Stimulated activated CD8-positive, alpha-beta memory T cell treated with anti-CD3 and anti-CD28 coated beads, Interleukin-7, amount 100 ng/mL, for 48 hours (primary cell): ENCODE measurements at places on chromosomes 16 and 17.

GRCh38 chr17:5509482-5509881 lies 23.1 kb downstream of the MIS12 start:
- no peak for DNase-seq

DNA sequence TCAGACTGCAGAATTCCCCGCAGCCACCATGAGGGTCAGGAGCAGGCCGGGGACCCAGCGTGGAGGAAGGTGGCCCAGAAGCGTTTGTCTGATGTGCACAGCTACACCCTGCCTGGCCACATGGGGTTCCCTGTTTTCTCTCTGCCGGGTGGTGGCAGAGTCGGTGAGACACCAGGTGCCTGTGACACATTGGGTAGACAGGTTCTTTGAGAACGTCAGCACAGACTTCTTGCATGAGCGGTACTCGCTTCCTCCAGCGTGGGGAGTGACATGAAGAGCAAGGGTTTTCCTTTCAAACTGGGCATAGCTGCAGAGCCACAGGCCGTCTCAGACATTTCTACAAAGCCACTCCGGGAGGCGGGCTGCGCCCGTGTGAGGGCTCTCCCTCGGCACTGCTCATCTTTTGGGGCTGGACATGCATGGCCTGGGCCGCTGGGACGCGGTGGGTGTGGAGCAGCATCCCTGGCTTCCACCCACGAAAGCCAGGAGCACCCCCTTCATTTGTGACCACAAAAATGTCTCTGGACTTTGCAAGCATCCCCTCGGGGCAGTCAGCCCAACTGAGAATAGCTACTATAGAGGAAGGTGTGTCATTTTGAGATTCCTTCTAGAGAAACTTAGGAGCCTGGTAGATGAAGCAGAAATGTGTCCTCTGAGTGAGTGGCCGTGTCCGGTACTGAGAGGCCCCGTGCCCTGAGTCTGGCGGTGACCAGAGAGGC lies 26.0 kb downstream of the NME3 start:
- no peak for DNase-seq

DNA sequence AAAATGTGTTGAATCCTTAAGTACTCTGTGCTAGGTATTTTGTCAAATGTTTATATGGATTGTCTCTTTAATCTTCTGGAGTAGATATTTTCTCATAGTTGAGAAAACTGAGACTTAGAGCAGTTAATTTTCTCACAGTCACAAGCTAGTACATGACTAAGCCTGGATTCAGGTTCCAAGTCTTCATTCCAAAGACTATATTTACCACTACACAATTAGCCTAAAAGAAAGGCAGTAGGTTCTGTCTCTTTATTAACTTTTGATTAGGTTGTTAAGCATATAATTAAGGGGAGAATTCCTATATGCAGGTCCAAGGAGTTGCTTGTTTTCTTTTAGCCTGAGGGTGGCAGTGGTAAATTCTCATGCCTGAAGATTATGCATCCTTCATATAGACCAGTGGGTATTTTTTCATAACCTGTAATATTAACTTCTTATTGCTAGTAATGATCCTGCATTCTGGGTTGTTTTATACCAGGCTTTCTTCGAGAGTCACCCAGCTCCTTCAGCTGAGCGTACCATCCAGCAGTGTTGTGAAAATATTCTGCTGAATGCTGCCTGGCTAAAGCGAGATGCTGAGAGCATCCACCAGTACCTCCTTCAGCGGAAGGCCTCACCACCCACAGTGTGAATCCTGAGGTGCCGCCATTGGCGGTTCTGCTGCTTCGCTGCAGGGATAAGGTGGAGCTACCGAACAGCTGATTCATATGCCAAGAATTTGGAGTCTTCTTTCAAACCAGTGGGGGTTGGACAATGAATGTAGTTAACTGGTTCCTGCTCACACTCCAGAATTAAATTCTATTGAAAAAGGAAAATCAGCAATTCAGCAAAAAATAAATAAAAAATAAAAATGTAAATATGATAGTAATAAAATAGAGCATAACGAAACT lies 28.2 kb upstream of the KPNB1 start:
- DNase-seq, result no peak

- DNase-seq, result no peak
Measured at GRCh38 chr16:74768239-74768638, 6.4 kb downstream of the FA2H start.

GRCh38 chr16:31331141-31331764 lies 23.7 kb upstream of the ITGAX start:
- no peak for DNase-seq

DNA sequence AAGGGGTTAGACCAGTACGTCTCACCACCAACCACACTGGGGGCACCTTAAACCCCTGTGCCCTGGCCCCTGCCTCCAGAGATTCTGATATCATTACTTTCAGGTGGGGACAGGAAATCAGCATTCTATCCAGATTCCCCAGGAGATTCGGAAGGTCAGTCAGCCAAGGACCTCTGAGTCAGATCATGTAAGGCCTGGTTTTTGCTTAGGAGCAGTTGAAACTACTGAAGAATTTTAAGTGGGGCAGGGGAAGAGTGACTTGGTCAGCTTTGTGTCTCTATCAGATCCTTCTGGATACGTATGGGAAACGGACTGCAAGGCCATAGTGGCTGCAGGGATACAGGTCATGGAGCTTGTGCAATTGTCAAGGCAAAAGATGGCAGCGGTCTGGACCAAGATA lies 9.0 kb downstream of the EMP2 start:
- DNase-seq, result no peak

DNA sequence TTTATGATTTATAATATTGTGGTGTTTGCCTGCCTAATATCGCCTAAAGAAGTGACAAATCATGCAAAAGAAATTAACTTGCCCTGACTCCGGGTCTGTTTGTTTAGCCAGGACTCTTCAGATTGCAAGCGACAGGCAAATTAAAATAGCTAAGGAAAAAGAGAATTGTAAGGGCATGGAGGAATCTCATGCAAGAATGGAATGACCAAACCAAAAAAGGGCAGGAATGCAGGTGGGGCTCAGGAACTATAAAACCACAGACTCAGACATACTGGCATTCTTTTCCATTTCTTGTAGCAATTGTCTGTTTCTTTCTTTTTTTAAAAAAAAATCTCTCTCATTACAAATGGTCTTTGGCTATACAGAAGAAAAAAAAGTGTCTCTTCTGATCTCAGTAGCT lies 188.1 kb upstream of the XYLT1 start:
- DNase-seq, result no peak

DNA sequence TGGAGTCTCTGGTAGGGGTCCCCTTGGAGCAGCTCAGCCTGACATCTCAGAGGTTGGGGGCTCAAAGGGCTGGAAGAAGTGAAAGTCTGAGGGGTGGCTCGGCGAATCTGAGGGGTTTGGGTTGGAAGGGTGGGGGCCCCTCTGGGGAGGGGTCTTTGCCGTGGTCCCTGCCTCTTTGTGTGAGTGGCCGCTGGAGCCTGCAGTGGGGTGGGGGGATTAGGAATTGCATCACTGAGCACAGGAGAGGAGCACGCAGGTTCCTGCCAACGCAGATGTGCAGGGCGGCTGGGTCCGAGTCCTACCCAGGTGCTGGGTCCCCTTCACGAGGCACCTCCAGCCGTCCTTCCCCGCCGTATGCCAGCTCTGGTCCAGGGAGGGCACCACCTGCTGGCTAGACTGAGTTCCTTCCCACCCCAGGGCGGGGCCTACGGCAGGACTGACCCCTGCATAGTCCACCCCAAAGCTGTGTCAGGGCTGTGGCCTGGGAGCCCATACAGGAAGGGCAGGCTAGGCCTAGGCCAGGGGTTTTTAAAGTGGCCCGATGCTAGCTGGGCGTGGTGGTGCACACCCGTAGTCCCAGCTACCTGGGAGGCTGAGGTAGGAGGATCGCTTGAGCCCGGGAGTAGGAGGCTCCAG lies 9.9 kb downstream of the FMNL1 start:
- DNase-seq, result no peak

DNA sequence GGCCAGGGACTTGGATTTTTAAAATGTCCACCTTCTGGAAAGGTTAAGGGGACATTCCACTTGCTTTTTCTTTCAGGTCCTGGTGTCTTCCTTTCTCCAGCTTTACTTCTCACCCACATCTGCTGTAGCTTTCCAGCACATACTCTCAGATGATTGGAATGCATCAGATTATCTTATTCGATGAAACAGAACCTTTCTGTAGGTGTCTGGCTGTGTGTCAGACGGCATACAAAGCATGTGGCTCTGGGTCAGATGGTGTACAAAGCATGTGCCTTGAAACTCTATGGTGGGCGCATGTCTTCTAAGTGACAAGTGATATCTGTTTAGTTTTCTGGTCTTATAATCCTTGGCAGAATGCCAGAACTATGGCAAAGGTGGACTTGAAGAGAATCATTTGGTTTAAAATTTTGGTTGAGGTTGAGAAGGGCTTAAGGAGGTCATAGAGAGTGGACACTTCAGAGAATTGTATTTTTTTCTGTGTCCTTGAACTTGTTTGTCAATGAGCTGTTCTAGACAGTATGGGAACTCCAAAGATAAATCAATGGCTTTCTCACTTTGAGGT lies 125.3 kb downstream of the FTO start:
- no peak for DNase-seq

- no peak for DNase-seq
Measured at GRCh38 chr16:80824623-80825364, 20.4 kb upstream of the CDYL2 start.

- no peak for DNase-seq
Measured at GRCh38 chr17:35449371-35449931, 885 bp upstream of the SLFN13 start.

- DNase-seq, result no peak
Measured at GRCh38 chr16:23712976-23713375, at the start of gene ERN2. Gene ERN2, minus strand, starts transcription at chr16:23713222. Its CDS starts 35 bp downstream, at chr16:23713187.

GRCh38 chr16:72199761-72200337 lies 27.9 kb upstream of the PMFBP1 start:
- DNase-seq, result no peak

DNA sequence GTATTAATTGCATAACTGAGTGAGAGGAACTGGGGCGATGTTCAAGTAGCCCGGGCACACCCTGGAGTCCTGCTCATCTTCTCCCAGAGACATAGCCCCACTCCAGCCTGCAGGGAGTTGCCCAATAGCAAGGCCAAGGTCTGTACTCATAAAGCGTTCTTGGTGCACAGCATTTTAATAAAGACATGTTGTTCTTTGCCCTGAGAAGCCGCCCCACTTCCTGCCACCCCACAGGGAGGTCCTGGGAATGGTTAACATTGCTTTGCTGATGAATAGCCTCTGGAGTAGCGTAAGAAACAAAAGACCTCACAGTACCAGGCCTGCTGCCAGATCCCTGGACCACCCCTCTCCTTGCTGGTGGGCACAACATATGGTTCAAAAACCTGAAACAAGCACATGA lies 21.6 kb upstream of the CDH1 start:
- no peak for DNase-seq

DNA sequence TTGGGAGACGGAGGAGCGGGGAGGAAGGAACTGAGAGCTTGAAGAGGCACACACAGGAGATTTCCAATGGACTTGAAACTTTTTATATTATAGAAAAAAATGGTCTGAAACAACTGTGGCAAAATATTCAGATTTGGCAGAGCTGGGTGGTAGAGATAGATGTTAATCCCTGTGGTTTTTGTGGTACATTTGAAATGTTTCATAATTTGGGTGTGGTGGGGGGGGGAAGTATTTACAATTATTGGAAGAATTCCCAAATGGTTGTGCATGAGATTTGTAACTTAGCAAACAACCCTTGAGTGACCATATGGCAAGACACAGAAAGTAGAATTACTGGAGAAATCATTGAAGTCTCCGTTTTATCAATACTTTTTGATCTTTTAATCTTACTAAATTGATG lies 588.8 kb upstream of the PSMD7 start:
- DNase-seq, result no peak

- DNase-seq, result no peak
Measured at GRCh38 chr16:84334058-84334457, 34.3 kb upstream of the ATP2C2 start.

- DNase-seq, result peak; percentile 65
Measured at GRCh38 chr16:57475711-57476339, 10.5 kb downstream of the DOK4 start.

DNA sequence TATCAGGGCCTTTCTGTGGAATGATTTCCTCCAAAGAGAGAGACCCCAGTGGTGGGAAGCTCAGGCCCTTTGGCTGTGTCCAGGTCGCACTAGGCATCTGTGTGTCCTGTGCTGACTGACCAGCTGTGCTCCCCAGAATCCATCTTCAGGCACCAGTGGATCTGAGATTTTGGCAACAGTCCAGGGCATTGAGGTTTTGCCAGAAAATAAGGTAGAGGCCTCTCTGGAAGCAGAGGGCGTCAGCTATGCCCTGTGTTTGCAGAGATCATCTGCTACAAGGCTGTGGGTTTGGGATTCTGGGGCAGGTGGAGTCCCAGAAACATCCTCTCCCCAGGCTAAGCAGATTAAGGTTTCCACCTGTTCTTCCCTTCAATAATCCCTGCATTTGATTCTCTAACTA lies 57.5 kb upstream of the TOB1 start:
- DNase-seq, result no peak

DNA sequence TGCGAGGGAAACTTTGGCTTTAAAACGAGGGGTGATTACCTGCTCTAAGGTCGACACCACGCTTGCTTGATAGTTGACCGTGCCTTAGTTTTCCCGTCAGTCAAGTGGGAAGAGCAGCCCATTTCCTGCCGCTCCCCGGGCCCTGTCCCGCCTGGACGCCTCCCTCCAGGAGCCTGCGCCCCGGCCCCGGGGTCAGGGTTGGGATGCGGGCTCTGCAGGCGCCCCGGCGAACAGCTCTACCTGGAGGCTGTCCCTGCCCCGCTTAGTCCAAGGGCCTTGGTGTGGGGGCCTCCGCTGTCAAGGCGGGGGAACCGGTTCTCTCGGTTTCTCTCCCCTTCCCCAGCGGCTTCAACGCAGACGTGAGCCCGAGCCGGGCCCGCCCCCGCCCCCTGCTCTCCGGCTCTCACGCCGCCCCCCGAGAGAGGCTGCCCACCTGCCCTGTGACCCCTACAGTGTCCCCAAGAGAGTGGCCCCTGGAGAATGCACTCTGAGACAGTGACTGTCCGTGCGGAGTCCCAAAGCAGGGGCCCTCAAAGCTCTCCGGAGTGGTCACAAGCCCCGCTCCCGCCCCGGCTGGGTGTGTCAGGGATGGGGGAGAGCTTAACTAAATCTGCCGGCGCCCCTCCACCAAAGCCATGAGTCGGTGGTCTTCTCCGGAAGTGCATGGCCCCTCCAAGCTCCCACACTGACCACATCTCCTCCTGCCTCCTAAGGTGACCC lies 117.4 kb upstream of the SMURF2 start:
- DNase-seq, result no peak

DNA sequence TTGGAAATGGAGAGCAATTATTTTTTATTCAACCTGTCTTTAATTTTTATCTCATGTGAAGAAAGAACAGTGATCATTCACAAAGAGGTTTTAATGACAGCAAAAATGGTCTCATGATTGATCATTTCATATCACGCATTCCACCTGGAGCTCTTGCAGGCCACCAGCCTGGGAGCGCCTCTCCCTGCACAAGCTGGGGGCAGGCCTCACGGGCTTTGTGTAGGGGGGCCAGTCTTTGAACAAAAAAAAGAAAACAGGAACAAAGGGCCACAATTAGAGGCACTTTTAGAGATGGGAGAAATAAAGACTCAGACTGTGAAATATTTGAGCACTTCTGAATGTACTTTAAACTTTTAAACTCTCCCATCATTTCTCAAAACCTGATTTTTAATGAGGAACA lies 232.9 kb downstream of the CHD9NB start:
- no peak for DNase-seq
